Kidney (tissue), 22 donors: ENCODE measurements at places on chromosomes 3 and 15.

DNA sequence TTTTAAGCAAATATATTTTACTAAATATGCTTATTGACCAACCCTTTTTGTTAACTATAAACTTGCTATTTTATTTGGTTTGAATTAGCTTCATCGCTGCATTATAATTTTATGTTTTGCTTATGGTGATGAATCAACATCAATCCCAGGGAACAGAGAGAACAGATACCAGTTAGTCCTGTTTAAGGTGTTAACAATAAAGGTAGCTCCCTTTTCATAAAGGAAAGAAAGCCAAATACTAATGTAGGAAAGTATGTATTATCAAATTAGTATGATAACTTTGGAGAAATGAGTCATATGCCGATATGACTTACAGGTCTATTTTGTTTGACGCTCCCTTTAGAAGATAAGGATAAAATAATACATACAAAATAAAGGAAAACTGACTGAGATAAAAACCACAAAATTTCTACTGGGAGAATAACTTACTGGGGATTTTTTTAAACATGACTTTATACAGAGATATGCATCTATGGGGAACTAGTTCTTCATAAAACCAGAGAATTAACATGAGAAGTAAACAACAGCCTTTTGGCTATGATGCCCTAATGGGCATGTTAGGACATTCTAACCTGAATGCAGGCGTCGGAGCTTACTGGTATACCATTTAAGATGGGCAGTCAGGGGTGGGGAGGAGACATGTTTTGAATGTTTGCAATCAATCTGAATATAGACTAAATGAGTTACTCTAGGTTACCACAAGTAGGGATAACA, 4.5 kb downstream of the OR5K2 start:
- DNase-seq: no peak

DNA sequence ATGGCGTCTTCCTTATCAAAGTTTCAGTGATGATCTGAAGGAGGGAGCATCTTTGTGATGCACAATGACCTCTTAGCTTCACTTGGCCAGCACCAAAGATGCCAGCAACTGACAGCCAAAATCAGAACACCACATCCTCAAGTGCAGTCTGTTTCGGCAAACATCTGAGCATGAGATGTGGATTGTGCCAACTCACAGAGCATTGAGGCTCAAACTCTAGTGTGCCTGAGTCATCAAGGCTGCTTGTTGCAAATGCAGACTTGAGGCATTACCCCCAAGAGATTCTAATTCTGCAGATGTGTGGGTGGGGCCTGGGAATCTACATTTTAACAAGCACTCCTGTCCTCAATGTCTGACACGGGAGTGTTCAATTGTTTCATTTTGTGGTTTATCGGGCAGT, 35.8 kb downstream of the ABHD5 start:
- DNase-seq: no peak

DNA sequence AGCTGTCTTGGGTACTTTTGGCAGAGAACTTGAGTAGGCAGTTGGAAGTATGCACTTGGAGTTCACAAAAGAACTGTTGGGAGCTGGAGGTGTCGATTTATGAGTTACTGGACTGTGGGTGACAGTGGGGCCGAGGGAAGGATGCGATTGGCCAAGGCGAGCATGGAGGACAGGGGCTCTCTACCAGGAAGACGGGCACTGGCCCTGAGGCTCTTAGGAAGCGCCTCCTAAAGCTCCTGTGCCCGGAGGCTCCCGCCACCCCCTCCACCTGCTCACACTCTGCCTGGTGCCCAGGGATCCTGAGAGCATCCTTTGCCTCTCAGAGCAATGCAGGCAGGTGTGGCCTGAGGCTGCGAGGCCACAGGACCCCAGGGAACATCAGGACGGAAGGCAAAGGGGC, 69.0 kb downstream of the CRTC3 start:
- peak; percentile 79 for DNase-seq

GRCh38 chr3:28124882-28125281, 116.5 kb upstream of the CMC1 start:
- DNase-seq: no peak

DNA sequence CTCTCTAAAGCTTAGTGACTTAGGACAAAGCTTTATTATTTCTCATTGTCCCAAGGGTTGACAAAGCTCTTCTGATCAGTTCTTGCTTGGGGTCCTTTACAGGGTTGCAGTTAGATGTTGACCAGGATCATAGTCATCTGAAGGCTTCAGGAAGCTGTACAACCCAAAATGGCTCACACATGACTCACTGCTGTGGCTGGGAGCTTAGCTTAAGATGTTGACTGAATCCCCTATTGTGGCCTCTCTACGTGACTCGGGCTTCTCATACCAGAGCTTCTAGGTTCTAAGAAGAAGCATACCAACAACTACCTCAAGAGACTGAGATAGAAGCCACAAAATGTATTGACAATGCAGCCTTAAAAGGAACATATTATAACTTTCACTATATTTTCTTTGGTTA, 569.6 kb upstream of the ROBO2 start:
- DNase-seq: no peak

DNA sequence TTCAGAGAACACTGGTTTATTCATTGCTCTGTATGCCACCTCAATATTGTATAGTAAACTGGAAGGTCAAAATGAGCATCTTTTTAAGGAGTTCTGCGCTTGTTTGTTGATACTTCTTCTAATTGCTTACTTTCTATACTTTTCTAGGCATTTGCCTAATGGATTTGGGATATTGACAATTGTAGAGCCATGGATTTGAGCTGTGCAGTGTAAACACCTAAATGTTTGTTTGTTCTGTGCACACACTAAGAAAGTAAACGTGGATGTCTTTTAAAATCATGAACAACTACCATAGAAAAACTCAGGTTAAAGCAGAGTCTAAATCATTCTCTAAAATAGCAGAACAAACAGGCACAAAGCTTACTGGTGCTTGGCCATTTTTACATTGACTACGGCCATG, 436.6 kb upstream of the GBE1 start:
- DNase-seq: no peak

DNA sequence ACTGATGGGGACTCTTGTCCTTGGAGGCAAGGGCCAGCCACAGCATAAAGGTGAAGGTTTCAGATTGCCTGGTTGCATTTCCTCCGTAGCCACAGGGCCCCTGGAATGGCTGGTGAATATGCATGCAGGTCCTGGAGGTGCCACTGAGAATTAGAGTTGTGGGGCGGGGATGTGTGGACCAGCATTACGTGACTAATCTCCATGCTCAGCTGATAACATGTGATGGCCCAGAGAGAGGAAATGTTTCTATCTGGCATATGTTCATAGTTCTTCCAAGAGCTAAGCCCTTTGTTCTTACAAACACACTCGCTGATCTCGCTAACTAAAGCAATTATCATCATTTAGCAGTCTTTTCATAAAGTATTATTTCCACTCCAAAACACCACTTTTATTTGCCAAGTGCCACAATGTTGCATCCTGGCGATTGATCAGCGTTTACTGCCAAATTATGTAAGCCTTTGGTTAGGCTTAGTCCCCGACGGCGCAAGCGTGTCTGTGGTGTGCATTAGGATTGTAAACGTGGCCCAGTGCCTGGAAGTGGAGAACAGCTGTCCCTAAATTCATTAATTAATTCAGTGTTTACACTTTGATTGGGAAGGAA, 55.9 kb downstream of the CGNL1 start:
- no peak for DNase-seq

DNA sequence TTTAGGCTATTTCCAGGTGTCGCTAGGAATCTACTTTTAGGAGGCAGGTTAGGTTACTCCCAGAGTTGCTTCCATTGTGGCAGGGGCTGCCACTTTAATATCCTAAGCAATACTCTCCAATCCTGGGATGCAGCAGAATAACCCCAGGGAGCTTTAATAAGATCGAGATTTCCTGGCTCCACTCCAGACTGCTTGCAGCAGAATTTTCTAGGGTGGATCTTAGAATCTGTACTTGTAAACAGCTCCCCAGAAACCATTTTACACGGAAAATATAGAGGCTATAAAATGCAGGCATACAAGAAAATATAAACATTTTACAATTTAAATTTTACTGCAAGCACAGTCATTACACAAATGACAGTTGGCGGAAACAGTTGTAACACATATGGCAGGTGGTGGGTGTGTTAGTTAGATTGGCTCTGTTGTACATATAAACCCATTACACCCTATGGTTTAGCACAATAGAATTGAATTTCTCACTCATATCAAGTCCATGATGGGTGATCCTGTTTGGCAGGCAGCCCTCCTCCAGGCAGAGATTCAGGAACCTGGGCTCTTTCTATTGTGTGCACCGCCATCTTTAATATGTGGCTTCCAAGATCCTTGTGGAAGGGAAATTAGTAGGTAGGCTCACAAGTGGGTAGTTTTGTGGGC, 35.0 kb upstream of the TNFAIP8L3 start:
- no peak for DNase-seq

- DNase-seq: no peak
Observed at GRCh38 chr15:64490598-64491259, 30.4 kb downstream of the ZNF609 start.

DNA sequence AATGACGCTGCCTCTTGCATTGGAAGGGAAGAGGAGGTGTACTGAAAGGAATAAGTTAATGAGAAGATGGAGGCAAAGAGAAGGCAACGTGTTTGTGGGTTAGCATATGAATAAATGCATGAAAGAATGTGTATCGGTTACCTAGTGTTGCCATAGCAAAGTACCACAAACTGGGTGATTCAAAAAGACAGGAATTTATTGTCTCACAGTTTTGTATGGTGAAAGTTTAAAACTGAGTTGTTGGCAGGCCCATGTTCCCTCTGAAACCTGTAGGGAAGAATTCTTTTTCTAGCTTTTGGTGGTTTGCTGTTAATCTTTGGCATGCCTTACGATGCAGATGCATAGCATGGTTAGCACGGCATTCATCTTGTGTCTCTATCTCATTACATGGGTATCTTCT, 729.9 kb downstream of the MECOM start:
- DNase-seq: no peak

DNA sequence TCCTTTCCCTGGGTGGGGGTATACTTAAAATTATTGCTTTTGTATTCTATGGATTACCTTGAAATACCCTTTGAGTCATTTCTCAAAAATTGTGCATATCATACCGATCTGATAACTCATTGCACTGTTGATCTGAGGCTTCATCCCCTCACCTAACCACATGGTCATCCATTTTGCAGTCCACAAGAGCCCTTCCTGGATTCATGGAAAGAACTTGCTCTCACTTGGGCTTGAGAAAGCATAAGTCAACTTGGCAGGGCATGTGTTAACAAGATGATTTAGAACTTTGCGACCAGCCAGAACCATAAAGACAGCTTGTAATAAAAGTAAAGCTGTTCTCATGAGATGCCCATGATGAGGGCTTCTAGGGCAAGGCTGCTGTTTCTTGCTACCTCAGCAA, 22.2 kb downstream of the MME start:
- no peak for DNase-seq

DNA sequence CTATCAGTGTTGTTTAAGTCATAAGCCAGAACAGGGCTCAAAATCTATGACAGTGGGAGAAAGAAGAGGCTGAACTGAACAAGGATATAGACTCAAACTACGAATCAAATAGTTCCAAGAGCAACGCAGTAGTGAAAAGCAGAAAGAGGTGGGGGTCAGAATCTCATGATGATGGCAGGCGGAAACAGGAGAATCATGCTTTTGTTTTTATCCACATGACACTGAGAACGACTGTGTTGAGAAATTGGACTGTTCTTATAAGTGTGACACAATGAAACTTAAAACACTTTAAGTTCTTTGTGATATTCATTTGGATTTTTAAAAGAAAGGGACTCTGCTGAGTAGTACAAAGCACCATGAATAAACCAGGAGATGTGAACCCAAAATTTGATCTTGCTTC, 309.4 kb downstream of the ULK4 start:
- no peak for DNase-seq

- DNase-seq: no peak
Observed at GRCh38 chr3:183213415-183214276, 39.4 kb upstream of the B3GNT5 start.

GRCh38 chr3:70011582-70011981, 12.0 kb downstream of the SAMMSON start:
- DNase-seq: no peak

GRCh38 chr3:97658668-97659285, 105.8 kb upstream of the ARL6 start:
- peak; percentile 58 for DNase-seq

- DNase-seq: no peak
Observed at GRCh38 chr3:194067949-194068362, 68.0 kb upstream of the HES1 start.

- DNase-seq: no peak
Observed at GRCh38 chr15:63517628-63518027, 13.2 kb downstream of the USP3 start.

- peak; percentile 89 for DNase-seq
Observed at GRCh38 chr15:57476533-57476975, 100.2 kb downstream of the CGNL1 start.

GRCh38 chr3:4067893-4068292, 235.3 kb upstream of the SETMAR start:
- DNase-seq: no peak

DNA sequence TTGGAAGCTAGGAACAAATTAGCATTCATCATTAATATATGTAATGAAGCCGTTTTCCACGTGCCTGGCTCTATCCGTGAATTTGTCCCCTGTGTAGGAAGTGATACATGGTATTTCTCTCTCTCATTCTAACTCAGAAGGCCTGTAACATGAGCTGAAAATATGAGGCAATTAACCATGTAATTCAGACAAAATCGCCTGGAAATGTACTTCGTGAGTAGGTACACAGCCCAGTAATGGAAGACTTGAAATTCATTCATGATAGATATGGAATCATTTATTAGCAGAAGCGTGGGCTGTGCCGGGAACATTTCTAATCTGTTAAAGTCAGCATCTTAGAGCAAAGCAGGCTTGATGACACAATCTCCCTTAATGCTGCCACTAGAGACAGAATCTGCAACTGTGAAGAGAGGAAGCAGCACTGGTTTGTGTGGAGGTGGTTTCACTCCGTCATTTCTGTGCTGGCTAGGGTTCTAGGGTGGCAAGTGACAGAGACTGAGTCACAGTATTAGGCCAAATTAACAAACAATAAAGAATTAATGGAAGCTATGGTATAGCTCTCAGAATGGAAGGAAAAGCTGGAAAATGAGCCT, 225.0 kb upstream of the PROK2 start:
- no peak for DNase-seq

DNA sequence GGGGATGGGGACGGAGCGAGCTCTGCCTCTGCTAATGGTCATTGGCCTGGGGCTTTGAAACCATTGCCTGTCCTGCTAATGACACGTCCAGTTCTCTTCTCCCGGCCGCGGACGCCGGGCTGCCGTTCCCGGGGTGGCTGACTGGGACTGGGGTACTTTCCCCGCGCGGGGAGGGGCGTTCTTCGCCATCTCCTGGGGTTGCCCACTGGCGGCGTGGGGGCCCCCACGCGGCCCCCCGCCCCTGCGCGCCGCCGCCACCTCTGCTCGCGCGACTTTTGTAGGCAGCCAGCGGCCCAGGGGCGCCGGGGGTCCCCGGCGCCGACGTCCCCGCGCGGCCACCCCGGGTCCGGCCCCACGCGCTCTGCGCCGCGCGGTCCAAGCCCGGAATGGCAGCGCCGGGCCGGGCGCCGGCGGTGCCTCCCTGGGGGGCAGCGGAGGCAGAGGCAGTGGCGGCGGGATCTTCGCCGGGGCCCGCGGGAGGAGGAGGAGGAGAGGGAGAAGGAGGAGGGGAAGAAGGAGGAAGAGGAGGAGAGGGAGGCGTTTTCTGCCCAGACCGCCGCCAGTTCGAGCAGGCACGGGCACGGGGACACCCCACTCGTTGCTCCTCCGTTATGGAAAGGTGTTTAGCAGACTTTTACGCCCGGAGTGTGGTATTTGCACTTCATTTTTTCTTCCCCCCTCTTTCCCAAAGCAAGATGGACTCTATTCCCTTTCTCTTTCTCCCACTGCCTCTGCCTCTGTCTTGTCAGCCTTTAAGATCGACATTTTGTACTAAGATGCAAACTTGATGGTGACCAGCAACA, 2.3 kb downstream of the BBX start:
- peak; percentile 87 for DNase-seq

- no peak for DNase-seq
Observed at GRCh38 chr3:6825524-6825923, 35.4 kb upstream of the GRM7 start.
